ENCODE measurements at places on chromosomes 4 and X.

DNA sequence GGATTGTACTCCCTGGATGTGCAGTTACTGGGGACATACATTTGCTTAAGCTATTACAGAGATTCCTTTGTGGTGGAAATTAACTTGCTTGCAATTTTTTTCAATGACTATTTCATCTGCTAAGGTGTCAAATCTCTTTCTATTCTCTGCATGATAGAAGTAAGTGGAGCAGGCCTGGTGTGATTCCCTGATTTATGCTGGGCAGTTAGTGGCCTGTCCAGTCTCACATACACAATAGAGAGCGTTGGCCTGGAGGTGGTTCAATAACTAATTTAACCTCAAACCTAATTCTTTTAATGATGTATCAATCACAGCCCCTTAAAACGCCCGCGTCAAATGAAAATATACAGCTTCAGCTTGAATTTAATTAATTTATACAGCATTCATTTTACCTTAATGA lies 28.5 kb downstream of the VCX3A start:
- ATAC-seq: no peak

DNA sequence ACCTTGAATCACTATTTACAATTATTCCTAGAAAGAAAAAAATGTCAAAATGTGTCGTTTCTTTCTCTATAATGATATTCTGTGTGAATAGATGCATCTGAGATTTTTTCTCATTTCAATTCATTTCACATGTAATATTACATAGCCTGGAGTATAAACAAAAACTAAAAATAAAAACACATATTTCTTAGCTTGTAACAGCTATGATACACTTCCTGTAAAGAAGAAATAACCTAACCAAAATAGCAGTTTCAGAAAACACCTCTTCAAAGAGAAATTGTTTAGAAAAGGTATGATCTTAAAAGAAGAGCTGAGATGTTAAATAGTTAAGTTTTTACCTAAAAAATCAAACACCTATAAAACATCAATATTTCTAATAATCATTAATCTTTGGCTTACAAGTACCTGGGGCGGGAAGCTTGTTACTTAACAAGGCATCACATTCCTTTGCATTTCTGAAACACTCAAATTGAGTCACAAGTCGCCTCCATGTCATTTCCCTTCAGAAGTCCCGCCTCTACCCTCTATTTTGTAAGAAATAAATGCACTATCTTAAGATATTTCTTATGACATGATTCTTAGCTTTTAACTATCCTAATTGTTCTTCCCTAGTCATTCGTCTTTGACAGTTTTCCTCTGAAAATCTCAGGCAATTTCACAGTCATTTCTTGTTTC lies 76.5 kb downstream of the PCDH18 start:
- ATAC-seq: no peak

DNA sequence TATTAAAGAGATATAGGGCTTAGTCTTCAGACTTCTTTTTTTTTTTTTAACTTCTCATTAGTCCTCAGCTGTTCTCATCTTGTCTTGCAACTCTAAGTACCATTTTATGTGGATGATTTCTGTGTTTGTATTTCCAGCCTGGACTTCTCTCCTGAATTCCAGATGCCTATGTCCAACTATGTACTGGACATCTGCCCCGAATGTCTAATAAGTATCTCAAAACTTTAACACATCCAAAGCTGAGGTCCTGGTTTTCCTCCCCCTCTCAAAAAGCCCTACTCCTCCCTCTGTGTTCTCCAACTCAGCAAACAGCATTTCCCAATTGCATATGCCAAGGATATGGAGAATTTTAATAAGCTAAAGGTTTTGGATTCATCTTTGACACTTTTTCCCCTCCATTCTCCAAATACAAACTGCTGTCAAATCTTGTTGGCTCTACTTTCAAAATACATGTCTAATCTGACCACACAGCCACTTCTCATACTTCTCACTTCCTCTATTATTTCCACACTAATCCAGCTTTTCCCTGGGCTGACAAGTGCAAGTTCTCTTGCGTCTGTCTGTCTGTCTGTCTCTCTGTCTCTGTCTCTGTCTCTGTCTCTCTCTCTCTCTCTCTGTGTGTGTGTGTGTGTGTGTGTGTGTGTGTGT lies 79.8 kb downstream of the CLCN5 start:
- ATAC-seq: no peak

DNA sequence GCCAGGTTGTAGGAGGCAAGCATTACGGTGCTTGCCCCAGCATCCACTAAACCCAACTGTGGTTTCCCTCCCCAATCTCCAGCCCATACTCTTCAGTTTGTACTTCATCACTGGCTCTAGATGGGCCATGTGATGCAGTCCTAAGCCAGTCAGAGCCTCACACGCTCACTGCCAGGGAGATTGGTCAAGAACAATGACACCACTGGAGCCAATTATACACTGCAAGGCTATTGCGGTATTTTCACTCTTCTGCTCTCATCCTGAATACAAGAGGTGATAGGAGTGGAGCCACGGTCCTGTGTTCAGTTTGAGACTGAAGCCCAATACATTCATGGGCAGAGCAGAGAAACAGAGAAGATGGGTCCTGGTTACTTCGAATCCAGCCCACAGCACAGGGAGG lies 58.4 kb downstream of the SEPSECS start:
- ATAC-seq: no peak

DNA sequence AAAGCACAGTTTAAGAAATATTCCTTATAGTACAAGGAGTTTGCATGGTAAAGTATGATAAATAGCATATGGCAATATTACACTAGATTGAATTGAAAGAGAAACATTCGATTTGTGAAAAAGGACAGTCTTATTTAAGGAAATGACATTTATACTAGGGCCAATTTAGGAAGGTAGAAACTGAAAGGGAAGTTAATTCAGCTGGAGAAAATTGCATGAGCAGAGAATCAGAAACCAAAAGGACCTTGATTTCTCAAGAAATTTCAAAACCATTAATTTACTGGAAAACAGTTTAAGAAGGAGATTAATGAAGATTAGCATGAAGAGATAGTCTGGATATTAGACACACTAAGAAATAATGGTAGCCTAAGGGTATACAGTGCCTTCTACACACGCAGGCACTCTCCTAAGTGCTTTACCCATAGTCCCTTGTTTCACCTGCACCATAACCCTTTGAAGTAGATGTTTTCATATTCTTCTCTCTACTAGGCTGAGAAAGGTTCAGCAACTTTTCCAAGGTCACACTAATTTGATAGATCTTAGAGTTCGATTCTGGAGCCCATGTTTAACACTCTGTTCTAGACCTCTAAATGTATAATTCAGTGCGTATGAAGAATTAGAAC lies 259.1 kb upstream of the SLIT2 start:
- ATAC-seq: no peak

GRCh38 chr4:160485071-160485687 lies 1382.3 kb downstream of the RAPGEF2 start:
- ATAC-seq: no peak

DNA sequence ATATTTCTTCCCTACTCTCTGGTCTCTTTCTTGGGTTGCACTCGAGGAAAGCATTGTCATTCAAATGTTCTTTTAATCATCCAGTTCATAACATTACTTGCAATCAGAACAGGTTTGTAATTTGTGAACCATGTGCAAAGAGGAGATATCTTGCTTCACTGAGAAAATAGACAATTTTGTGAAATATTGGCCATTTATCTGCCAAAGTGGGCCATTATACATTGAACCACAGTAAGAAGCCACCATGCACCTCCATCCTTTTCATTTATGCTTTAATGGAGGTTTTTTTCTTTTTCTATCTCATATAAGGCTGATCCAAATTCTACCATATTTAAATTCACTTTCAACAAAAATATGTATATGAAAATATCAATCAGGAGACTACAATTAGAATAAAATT lies 335.3 kb upstream of the AADAT start:
- no peak for ATAC-seq

DNA sequence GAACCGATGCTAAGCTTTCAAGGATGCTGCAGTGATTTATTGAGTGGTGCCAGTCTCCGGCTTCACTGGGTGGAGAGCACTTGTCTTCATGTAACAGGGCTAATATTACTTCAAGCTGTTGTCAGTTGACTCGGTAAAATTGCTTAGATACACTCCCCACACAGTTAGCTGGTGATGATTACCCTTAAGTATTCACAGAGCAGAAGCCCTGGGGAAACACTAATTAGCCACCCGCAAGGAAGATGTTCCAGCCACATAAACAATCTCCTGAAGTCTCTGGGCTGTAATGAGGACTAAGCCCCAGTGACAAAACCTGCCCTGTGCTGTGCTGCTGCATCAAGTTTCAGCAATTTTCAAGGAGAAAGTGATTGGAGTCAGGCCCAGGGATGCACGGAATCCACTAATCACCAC lies 37.3 kb upstream of the GK2 start:
- no peak for ATAC-seq

DNA sequence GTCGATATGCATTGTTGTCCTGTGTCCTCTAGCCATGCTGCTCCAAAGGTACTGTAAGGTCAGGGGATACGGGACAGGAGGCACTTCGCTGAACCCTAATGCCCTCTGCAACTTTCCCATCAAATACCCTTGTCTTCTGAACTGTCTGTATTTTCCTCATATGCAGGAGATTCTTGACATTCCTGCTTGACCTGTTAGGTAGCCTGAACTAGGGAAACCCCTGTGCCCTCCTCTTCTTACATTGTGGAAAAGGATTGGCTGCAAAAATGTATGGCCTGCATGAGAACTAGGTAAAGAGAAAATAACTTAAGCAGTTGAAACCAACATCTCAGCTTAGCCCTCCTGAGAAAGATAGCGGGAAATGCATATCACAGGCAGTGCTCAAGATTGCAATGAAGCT lies 11.4 kb downstream of the RTL8B start:
- ATAC-seq: no peak

DNA sequence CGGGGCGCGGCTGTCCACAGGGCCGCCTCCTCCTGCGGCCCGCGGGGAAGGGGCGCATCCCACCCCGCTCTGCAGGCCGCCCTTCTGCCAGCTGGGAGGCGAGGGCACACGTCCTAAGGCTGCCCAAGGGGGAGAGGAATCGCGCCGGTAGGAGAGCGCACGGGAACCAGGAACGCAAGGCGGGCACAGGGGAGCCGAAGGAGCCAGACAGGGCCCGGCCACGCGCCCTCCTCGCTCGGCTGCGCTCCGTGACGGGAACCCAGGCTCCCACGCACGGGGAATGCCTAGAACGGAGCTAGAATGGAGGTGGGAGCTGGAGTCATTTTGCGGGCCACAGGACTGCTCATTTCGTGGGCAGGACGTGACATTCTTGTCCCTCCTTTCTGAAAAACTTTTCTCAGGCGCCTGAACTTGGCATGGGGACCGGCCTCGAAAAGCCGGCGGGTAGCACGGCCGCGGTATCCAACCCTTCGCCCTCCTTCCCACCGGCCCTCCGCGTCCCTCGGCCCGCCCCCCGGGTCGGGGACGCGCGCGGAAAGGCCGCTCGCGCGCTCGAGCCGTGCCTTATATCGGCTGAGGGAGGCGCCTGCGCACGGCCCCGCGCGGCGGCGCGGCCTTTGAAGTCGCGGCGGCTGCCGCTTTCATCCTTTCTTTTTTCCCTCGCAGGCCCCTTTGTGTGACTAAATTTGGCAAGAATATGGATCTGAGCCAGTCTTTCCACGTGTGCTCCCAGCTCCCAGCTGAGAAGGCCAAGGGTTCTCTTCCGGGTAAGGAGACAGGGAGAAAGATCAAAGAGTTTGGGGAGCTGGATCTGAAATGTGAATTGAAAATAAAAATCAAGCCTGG lies 4.2 kb upstream of the LEF1 start:
- peak; percentile 62 for ATAC-seq

DNA sequence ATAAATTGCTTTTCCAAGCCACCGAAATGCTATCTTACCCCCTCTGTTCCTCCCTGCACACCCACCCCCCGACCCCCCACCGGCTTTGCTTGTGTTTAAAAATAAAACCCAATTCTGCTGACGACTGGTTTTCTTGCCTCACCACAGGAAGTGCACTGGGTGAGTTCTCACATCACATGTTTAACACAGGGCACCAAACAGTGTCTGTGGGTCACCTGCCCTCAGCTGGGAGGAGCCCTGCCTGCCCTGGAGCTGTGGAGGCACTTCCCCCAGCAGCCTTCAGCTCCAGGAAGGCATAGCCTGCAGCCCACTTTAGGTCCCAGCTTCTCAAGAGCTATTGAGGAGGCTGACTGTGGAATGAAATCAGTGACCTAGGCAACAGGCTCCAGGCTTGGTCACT lies 8.8 kb downstream of the TMEM255A start:
- peak; percentile 51 for ATAC-seq

GRCh38 chr4:17664755-17665154 lies 50.3 kb downstream of the MED28 start:
- no peak for ATAC-seq

DNA sequence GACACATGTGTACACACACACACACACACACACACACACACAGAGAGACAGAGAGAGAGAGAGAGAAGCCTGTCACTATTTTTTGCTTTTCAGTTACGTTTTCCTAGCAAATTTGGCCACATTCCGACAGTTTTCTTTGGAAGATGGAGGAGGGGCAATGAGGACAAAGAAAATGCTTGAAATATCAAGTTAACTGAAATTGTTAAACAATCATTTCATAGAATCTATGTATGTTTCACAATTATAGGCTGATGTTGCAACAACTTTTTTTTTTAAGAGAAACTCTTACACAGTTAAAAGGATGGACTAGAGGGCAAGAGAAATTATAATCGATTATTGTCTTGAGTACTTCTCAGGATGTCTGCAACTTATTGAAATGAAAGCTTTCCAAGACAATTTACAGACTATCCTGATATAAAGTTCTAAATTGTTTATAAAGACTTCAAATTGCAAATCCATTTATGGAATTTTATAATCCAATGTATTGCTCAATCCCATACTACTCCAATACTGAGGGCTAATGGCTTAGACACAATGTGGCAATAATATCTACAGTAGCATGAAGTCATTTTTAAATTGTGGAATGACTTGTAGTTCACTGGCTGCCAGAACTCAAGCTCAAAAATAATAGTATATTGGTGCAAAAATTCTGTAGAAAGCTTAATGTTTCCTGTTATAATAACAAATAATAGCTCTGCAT lies 647.0 kb upstream of the PCDH7 start:
- ATAC-seq: no peak

DNA sequence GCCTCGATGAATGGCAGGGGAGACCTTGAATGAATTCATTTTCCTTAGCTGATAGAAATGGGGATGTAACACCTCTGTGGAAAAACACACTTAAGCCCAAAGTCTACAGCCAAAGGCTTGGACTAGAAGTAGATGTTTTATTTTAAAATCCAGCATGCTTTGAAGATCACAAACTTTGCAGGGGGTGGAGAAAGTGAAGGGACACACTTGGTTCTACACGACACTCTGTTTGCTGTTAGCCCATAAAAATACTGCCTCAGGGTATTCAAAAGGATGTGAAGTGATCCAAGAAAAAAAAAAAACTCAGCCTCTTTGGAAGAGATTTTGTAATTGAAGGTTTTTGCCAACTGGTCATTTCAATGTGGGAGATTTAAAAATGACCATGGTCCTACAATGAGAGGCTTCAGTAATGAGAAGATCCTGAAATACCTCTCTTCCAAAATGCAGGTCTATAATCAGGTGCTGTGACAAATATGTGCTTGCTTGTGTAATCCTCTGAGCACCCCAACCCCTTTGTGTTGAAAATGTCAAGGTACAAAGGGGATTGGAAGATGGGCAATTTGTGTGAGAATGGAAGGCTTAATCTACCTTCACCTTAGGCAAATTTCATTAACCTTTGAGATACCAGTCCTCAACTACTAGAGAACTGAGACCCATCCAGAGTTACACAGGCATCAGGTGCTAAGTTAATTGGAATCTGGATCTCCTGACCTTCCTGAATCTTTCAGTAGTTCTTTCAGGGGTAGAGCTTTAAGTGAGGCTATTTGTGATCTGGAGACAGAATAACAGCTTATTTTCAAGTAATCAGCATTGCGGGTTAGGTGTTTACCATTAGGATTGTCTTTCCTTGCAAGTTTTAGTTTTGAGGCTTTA lies 82.5 kb downstream of the HS6ST2 start:
- no peak for ATAC-seq

GRCh38 chrX:40727581-40728252 lies 7.6 kb downstream of the MED14 start:
- no peak for ATAC-seq

All from esophagus mucosa (tissue), 1 donor.